COR-L47 (cell line): ENCODE measurements at places on chromosomes 6 and 20.

- no peak for DNase-seq
These were observed 25.5 kb upstream of the CST1 start for GRCh38 chr20:23776067-23776771.

DNA sequence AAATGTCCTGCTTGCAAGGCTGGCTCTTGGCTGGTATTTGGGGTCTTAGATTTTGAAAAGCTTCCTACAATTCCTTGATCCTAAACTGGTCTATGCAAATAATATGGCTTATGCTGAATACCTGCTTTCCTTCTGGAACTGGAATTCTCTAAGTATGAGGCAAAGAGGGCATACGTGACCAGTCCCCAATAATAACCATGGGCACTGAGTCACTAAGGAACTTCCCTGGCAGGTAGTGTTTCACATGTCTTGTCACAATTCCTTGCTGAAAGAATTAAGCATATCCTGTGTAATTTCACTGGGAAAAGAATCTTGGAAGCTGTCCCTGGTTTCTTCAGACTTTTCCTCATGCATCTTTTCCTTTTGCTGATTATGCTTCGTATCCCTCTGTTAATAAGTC, 106.5 kb downstream of the MMS22L start:
- DNase-seq = no peak

DNA sequence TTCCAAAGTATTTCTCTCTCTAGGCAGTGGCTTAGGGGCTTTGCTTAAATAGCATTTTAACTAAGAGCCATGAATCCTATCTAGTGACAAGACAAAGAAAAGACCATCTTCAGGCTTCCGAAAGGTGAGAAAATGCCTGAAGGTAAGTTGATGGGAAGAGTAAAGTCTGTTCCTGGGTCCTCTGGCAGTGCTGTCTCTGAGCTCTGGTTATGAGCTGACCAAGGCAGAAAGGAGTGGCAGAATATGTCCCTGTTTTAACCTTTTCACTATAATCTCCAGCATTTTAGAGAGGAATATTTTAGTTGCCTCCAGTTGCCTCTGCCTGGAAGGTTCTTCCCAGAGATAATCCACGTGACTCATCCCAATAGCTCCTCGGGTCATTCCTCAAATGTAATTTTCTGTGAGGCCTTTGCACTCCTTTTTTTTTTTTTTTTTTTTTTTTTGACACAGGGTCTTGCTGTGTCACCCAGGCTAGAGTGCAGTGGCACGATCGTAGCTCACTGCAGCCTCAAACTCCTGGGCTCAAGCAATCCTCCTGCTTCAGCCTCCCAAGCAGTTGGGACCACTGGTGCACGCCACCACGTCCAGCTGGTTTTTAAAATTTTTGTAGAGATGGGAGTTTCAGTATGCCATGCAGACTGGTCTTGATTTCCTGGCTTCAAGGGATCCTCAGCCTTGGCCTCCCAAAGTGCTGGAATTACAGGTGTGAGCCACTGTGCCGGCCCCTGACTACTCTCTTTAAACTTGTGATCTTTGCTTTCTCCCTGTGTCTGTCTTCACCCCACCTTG, 3.7 kb upstream of the ARMH2 start:
- no peak for DNase-seq

DNA sequence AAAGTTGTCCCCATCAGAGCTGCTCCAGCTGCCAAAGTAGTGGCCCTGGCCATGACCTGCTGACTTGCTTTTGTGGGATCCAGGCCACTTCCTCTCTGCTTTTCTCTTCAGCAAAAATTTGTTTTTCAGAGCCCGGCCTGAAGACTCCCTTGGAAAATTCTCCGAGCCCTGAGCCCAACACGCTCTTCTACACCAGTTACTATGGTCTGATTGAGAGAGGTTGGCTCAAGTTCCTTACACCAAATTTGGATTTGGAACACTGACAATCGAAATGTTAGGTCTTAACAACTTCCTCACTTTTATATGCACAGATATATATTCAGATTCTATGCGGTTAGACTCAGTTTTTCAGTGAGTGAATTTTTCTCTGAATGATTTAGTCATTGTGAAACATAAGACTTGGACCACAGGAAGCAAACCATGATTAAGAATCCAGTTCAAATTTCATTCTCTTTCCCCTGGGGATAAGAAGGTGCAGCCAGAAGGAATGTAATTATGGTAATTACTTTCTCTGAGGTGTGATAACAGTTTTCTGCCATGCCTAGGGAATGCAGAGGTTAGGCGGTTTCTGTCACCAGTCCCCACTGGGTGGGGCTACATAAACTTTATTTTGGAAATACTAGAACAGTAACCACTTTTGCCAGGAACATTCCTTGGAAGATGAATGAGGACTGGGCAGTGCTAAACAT, 365.2 kb downstream of the SYNE1 start:
- DNase-seq = no peak

DNA sequence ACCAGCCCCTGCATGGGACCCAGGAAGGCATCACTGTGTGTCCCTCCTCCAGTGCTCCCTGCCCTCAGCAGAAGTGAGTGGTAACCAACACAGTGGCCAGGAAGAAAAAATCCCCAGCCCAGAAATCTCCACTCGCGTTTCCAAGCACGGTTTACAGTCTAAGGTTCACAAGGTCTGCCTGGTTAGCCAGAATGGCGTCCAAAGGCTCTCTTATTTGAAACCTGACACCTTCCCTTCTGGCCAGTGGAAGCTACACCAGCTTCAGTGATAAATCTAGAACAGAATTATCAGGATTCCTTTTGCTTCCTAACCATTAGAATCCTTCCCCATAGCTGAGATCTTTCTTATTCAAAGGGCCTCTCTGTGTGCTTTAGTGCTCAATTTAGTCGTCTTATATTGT, 9.2 kb downstream of the LY86 start:
- no peak for DNase-seq

DNA sequence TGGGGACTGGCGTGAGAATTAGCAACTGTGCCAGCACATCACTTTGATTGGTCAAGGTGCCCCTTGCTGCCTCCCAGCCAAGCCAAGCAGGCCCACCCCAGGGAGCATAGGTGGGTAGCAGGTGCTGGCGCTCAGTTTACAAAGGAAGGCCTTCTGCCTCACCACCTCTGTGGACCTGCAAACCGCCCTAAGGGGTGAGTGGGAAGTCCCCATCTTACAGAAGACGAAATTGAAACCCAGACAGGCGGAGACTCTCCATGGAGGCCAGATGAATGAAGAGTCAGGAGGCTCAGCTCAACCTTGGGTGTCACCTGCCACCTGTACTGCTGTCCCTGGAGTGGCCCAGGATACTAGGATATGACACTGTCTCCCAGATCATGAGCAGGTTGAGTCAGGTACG, 21.5 kb upstream of the MAS1L start:
- no peak for DNase-seq

DNA sequence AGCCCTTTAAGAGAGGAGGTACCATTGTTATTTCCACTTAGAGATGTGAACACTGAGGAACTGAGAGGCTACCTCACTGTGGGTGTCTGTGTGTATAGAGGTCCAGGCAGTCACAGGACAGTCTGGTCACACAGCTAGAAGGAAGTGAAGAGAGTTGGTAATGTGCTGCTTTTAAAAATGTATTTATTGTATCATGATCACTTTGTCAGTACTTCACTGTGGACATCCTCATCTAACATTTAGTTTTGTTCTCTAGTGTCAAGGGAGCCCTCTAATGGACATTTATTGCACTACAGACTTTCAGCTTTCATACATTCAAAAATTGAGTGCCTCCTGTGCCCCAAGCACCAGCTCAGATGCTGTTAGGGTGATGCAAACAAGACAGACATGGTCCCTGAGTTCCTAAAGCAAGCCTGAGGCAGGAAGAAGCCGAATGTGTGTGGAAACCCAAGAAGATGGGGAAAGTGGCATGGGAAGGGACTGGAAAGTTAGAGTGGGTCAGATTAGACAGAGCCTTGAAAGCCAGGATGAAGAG, 123.0 kb downstream of the SLC16A10 start:
- peak; percentile 20 for DNase-seq

- no peak for DNase-seq
These were observed 3.5 kb upstream of the CDH26 start for GRCh38 chr20:59954718-59955117.

GRCh38 chr6:164014346-164015087, 600.0 kb downstream of the QKI start:
- no peak for DNase-seq

- no peak for DNase-seq
These were observed 977 bp upstream of the SLC22A2 start for GRCh38 chr6:160259598-160259997.

- no peak for DNase-seq
These were observed 47.8 kb upstream of the FRMD1 start for GRCh38 chr6:168126566-168127383.

GRCh38 chr20:44423480-44423879, 52.2 kb upstream of the TTPAL start:
- no peak for DNase-seq

DNA sequence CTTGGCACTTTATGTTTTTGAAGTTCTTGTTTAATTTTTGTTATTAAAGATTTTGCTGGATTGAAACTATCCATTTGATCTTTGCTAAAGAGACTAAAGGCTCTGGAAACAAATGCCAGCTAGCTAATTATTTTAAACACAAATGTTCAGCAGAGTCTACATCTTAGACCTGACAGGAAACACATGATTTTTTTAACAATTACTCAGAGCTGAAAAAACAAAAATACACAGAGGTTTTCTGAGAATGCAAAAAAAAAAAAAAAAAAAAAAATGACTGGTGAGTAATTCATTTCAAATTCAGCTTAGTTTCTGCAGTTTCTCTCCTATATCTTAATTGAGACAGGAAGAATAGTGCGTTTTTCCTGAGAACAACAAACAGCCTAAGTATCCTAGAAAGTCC, 448.0 kb downstream of the TENT5A start:
- no peak for DNase-seq

DNA sequence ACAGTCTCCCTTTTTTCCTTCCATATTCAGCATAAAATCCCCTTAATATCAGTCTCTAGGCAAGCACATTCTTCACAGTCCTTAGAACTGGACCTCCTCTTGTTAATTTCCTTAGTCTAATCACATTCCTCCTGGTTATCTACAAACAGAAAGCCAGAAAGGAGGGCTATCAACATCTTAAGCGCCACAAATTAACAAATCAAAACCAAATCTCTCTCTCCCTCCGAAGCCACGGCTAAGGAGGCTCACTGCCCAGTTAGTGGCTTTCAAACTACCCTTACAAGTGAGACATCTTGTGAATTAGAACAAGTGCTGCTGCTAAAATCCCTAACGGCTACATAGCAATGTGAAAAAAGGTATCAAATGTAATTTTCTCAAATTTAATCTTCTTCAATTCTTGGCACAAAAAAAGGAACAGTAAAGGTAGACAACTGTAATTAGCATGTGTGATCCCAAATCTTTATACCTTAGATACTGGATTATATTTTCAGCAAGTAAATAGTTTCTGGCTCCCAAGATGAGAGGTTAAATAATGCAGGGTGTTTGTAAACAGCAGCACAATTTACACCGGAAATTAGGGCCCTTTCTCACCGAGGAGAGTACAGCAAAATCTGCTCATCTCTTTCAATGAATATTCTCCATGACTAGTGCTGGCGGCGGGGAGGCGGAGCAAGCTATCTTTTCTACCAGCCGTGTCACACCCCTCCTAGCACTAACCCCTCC, 1.4 kb upstream of the TRIM39 start:
- DNase-seq = peak; percentile 61

DNA sequence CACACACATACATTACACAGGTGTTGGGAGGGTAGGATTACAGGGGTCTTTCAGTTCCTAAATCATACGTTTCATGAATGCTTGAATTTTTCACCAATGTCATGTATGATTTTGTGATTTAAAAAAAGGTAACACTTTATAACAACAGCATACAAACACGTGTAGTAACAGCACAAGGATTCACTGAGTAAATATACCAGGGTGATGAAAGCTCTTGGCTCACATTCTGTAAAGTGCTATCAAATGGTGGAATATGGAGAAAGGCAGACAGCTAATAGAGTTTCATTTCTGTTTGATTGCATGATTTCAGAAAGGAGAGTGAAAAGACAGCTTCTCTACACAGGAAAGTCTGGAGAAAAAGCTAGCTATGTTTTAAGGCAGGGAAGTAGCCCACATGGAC, 231.9 kb downstream of the CD83 start:
- no peak for DNase-seq
